ENCODE measurements at places on chromosomes 11 and 22.

DNA sequence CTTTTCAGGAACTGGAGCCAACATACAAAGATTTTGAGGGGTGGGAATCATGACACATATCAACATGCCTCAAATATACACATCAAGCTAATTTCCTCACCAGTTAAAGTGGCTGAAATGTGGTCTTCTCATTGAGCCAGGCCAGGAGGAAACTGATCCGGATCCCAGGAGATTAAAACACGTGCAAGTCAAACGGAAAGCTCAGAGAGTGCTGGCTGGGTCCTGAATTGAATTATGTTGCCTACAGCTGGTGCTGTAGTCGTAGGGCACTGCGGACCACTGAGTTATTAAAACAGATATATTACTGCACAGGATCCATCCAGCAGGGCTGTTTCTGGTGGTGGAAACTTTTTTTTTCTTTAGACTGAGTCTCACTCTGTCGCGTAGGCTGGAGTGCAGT lies 14.1 kb upstream of the WNT7B start:
- no peak for DNase-seq

DNA sequence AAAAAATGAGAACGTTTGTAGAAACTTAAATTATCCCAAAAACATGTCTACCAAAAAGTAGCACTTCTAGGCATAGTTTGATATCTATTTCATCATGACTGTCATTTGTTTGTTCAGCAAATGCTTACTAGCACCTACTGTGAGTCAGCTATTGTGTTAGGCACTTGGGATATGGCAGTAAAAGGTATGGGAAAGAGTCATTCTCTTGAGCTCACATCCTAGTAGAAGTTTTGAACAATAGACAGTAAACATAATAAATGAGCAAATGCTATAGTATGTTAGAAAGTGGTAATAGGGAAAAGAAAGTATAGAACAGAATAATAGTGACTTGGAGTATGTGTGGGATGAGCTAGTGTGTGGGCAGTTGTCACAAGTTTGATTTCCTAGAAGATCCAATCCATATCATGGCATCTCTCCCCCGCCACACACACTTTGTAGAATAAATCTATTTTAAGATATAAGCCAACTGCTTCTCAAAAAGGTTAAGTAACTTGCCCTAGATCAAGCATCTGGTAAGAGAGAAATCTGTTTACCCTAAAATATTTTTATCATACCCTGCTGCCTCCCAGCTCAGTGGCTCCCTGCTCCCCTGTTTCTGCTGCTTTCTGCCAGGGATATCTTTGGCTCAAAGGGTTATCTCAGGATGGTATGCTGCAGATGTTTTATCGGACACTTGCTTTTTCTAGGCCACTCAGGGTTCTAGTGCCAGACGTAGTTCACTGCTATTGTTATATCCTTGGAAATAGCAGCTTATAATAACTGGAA lies 129.7 kb downstream of the NCAM1 start:
- DNase-seq, result no peak

- no peak for DNase-seq
Measured at GRCh38 chr11:2466869-2467694, 22.3 kb downstream of the KCNQ1 start.

DNA sequence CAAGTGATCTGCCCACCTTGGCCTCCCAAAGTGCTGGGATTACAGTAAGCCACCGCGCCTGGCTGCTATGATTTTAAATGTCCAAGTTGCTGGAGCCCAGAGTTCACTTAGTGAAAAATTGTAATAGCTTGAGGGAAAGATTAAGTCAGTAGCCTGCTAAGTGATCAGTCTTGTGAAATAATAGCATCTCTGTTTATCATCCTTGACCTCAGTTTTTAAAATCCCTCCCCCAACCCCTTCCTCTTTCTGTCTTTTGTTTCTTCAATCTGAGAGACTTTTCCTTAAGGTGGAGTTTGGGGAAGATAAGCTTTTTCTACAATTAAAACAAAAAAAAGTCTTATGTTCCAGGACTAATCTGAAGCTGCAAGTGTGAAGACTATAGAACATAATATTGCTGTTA lies 6.4 kb downstream of the HIPK3 start:
- DNase-seq, result no peak

DNA sequence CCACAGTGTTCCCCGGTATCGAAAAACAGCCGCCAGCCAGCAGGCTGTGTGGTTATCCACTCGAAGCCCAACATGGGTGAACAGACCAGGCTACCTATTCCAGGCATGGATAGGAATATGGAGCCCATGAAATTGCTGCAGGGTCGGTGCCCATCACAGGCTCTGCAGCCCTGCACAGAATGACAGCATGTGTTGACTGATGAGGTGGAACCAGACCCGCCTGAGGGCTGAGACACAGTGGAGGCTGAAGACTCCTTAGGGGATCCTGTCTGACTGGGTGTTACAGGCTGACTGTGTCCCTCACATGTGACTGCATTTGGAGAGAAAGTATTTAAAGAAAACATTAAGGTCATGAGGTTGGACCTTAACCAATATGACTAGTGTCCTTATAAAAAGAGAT lies 6.2 kb upstream of the YPEL1 start:
- DNase-seq, result no peak

- no peak for DNase-seq
Measured at GRCh38 chr22:25722223-25722622, 19.8 kb upstream of the MYO18B start.

DNA sequence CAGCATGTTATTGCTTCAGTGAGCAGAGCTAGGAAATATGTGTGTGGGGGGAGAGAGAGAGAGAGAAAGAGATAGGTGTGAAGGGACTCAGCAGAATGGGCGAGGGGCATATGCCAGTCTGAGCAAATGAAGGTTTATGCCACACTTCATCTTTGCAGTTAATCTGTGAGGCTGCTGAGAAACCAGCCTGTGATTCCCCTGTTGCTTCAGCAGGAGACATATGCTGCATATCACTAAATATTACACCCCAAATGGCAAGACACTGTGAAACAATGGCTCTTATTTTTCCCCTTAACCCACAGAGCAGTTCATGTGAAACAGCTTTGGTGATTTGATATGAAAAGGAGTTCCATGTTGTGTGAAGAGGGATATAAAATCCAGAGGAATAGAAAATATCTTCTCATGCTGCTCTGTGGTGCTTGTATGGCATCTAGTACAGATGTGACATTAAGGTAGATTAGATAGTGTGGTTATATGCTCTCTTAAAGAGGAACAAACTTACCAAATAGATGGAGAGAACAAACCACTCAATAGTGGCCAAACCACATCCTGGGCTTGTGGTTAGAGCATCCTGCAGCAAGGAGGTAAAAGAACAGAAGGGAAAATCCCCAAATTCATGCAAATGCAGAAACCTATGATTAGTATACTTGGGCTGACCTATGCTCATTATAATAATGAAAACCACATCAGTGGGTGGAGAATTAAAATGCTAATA lies 864.2 kb downstream of the FAM181B start:
- no peak for DNase-seq

DNA sequence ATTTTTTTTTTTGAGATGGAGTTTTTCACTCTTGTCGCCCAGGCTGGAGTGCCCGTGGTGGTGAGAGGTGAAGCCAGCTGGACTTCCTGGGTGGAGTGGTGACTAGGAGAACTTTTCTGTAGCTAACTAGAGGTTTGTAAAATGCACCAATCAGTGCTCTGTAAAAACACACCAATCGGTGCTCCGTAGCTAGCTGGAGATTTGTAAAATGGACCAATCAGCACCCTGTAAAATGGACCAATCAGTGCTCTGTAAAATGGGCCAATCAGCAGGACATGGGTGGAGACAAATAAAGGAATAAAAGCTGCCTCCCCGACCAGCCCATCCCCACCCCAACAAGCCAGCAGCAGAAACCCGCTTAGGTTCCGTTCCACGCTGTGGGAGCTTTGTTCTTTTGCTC lies 4.4 kb upstream of the RAPSN start:
- DNase-seq, result no peak

- no peak for DNase-seq
Measured at GRCh38 chr22:22940961-22941605, 53.5 kb downstream of the IGLL5 start.

- DNase-seq, result no peak
Measured at GRCh38 chr11:9028581-9028980, 24.8 kb upstream of the NRIP3 start.

DNA sequence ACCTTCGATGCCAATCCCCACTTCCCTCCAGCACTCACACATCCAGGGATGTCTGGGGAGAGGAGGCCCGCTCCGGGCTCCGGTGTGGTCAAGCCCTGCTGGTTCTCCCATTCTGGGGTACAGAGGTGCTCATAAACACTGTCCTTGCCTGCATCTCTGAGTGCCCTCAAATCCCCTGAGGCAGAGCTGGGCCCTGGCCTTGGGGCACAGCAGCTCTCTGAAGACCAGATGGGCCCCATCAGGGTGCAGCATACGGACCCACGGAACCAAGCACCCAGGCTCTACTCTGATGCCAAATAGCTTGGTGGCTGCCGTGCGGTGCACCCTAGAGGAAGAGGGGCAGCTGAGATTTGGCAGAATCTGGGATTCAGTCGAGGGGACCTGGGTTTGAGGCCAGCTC lies 35.7 kb upstream of the NNMT start:
- DNase-seq, result no peak

DNA sequence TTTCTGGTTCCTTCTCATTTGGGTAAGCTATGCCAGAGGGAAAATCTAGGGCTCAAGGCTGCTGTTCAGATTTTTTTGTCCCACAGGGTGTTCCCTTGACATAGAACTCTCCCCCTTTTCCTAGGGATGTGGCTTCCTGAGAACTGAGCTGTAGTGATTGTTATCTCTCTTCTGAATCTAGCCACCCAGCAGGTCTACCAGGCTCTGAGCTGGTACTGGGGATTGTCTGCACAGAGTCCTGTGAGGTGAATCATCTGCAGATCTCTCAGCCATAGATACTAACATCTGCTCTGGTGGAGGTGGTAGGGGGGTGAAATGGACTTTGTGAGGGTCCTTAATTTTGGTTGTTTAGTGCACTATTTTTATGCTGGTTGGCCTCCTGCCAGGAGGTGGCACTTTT lies 167.3 kb upstream of the PGR start:
- DNase-seq, result no peak

DNA sequence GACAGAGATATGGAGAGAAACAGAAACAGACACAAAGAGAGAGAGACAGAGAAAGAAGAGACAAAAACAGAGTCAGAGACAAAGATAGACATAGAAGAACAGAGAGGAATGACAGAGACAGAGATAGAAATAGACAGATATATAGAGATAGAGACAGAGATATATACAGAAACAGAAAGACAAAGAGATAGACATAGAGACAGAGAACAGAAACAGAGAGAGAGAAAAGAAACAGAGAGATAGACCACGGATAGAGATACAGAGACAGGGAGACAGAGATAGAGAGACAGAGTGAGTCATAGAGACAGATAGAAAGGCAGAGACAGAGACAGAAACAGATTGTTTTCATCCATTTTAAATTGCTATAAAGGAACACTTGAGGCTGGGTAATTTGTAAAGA lies 12.3 kb upstream of the MPEG1 start:
- DNase-seq, result no peak

DNA sequence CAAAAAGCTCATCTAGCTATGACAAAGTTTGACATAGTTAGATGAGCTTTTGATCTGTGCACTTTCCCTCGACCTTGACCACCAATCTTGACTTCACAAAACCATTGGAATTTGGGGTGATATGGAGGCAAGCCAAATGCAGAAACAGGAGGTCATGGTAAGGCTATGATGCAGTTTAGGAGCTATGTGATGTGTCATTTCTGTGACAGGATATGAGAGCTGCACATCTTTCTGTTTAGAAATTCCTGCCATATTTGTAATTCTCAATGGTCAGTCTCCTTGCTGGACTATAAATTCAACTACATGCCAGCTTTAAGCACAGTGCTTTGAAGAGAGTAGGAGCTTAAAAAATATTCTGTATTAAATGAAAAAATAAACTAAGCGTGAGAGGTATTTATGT lies 12.9 kb downstream of the OR51B6 start:
- no peak for DNase-seq

DNA sequence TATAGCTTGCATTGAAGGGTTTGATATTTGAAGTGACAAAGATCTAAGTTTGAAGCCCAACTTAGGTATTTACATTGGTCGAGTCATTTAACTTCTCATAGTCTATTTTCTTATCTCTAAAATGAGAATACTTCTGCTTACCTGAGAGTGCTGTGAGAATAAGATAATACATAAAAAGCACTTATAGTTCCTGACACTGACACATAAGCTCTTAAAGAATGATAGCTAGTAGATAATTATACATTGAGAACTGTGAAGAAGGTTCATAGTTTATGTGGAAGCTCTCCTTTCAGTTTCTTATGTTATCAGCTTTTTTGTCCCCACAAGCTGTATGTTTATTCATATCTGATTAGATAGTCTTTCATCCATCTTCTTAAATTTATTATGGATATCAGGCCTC lies 4.8 kb downstream of the PPME1 start:
- DNase-seq, result no peak

DNA sequence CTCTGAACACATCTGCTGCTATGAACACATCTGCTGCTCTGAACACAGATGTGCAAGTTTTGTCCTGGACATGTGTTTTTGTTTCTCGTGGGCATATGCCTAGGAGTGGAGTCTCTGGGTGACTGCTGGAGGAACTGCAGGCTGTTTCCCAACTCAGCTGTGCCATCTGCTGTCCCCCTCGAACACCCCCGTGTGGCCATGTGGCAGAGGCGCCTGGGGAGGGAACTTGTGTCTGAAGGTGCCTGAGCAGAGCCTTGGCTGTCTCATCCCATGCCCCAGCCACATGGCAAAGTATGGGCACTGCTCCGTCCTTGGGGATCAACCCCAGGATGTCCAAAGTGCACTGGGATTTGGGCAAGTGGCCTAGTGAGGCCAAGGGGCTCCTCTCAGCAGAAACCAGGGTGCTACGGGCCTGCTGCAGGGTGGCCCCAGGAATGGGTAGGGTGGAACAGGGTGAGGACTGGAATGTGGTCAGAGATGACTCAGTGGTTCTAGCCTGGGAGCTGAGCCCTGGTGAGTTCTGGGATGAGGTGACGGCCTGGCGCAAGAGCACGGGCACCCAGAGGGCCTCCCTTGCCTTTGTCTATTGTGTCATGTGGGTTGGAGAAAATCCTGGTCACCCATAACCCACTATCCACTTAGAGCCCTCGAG lies 14.7 kb downstream of the GATD1 start:
- no peak for DNase-seq

DNA sequence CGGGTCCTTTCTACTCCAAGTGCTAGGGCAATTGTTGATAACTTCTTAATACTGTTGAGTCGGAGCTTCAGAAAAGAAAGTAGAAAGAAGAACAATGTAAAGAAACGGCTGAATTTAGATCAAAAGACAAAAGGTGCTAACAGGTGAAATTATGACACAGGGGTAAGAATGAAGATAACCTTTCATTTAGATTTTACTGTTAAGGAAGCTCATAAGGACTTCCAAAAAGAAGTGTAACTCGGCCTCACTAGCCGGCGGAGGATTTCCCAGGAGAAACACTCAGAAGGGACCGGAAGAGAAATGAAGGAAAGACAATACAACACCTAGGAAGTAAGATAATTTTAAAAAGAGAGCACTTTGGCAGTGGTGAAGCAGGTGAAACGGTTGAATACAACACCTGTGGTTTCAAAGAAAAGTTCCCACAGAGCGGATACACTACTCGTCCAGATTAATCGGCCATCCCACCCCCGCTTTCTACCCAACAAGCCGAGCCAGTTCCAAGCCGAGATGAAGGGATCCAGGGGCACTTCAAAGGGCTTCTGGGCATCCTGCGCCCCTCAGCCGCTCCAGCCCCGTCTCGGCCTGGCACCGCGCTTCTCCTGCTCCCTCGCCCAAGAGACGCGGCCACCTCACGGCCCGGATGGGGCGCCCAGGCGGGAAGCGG lies 737 bp downstream of the PPP2R1B start:
- no peak for DNase-seq

Measured in NCI-H2081 treated with DMSO at 0.1 percent for 48 hours (cell line).